Stimulated activated CD4-positive, alpha-beta T cell treated with anti-CD3 and anti-CD28 coated beads, Interleukin-4, amount 100 ng/mL, for 48 hours (primary cell): ENCODE measurements at places on chromosomes 5 and 9.

GRCh38 chr5:154320224-154321089 lies 125.3 kb upstream of the SAP30L start:
- DNase-seq = no peak

DNA sequence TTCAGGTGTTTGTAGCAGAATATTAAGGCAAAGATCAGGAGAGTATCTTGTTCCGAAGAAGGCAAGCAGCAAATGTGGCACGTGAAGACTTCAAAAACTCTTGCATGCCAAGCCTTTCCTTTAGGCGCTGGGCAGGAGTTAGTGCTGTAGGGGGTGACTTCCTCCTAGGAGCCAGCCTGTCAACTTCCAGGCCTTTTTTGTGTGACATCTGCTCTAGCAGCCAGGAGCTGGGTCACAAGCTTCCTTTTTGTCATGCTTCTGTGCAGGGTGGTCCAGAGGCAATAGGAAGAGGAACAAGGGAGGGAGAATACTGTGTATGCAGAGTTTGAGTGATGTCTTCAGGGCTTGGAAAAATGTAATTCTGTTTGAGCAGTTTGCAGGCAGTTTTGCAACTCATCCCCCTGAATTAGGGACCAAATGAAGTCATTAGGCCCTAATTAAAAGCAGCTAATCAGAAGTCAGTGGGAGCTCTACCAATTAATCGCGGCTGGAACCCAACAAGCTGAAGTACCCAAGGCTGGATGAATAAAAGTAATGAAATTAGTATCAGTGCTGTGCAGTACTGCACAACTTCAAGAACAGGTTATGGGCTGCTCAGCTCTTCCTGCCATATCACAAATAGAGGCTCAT lies 53.5 kb downstream of the TLR4 start:
- DNase-seq = no peak

GRCh38 chr5:20229303-20230005 lies 241.5 kb upstream of the CDH18 start:
- DNase-seq = no peak

DNA sequence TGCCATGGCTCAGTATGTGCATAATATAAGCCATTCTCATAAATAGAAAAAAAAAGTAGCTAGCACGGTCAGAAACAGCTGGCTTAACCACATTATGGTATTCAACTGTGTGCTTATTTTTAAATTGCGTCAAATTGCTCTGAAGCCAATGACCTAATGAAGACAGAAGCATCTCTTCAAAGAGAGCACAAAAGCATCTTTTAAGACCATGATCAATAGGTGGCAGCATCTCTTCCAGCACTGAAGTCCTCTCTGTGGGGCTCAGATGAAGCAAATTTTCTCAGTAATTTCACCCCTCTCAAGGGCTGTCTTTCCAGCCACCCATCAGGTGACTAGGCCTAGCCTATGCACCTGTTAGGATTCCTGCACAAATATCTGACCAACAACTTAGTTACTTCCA lies 251.4 kb downstream of the GLIS3 start:
- no peak for DNase-seq

DNA sequence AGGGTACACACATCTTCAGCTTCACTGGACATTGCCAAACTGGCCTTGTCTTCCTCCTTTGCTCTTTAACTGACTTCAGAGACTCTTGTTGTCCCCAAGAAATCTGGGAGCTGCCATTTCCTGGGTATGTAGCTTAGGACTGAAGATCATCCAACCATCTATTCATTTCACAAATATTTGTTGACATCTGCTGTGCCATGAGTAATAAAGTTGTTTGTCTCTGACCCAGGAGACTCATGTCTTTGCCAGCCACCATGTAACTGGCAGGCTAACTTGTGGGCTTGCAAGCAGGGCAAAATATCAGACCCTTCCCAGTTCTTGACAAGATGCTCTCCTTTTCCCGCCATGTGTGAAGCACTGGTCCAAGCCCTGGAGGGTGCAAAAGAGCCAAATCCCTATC lies 17.1 kb upstream of the TOR1B start:
- DNase-seq = no peak

DNA sequence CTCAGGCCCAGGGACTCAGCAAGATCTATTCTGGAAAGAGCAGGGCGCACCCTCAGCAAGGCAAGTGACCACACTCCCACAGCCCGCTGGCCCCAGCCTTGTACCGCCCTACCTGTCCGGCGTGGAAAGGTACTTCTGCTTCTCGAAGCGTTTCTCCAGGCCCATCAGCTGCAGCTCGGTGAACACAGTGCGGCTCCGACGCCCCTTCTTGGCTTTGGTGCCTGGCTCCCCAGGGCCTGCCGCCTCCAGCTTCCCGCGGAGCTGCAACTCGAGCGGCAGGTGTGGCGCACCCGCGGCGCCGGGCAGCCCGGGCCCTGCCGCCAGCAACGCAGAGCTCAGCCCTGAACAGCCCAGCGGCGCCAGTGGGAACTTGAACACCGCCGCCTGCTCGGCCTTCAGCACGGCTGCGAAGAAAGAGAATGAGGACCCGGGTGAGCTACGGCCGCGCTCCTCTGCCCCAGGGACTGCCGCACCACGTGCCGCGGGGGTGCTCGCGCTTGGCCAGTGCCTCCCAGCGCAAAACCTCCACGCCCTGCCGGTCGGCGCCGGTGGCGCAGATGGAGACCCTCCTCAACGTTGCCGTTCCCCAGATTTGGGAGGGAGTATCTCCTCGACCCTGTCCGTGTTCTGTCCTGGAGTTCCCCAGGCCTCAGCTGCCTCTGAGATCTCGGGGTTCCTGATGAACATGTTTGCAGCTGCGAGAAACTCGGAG lies 2.2 kb downstream of the BARX1 start:
- DNase-seq = no peak

GRCh38 chr9:5688109-5688508 lies 59.2 kb downstream of the RIC1 start:
- DNase-seq = no peak

DNA sequence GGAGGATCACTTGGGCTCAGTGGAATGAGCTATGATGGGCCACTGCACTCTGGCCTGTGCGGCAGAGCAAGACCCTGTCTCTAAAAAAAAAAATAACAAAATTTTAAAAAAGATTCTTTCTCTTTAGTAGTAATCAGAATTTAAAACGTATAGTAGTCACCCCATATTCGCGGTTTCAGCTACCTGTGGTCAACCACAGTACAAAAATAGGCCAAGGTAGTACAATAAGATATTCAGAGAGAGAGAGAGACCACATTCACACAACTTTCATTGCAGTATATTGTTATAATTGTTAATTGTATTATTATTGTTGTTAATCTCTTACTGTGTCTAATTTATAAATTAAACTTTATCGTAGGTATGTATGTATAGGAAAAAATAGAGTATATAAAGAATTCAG lies 18.7 kb downstream of the INIP start:
- DNase-seq = no peak

DNA sequence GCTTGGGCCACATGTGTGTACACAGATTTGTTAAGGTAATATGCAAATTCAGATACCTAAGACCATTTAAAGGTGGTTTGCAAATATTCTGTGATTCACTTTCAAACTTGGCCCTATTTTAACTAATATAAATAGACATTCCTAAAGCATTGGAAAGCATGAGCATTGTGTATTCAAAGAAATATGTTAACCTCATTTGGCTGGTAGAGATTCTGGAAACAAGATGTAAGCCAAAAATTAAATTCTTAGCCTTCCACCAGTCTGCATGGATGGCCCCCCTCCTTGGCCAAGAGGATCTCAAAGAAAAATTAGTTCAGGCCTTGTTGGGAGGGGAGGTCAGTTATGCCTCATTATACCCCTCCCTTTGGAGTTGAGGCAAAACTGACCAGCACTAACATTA lies 38.7 kb upstream of the C6 start:
- DNase-seq = no peak

- DNase-seq = no peak
Measured at GRCh38 chr5:36041537-36041845, 25.2 kb downstream of the UGT3A2 start.

DNA sequence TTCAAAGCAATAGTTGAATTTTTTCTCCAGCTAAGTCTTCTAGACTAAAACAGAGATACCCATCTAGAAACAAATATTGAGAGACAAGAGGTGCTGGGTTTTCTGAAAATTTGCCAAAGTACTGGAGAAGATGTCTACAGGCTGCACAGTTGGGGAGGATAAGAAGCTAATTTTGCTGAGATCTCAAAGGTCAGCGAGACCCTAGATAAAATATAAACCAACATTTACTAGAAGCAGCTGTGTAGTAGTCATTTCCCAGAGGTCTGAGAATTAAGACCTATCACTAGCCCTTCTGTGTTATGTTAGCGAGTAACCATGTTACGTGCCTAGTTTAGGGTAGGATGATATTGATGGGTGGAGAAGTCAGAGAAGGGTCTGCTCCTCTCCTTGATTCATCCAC lies 208.5 kb upstream of the TNC start:
- DNase-seq = no peak

GRCh38 chr5:73940026-73940425 lies 314.0 kb downstream of the ARHGEF28 start:
- DNase-seq = no peak

GRCh38 chr5:159907689-159908590 lies 8.3 kb upstream of the ADRA1B start:
- DNase-seq = no peak

- DNase-seq = no peak
Measured at GRCh38 chr5:147051193-147051592, 172.6 kb upstream of the PPP2R2B start.

- DNase-seq = no peak
Measured at GRCh38 chr5:33184367-33184766, 256.4 kb upstream of the TARS1 start.

DNA sequence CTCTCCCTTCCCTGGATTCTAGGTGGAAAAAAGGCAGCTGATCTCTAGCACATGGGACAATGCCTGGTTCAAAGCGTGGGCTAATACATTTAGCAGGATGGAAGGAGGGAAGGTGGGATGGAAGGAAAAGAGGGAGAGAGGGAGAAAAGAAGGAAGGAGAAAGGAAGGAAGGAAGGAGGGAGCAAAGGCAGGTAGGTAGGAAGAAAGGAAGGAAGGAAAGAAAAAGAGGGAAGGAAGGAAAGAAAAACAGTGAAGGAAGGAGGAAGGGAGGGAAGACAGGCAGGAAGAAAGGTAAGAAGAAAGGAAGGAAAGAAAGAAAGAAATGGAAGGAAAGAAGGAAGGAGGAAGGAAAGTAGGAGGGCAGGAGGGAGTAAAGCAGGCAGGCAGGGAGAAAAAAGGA lies 12.2 kb upstream of the PALM2AKAP2 start:
- no peak for DNase-seq

GRCh38 chr9:91306296-91306630 lies 55.5 kb downstream of the AUH start:
- DNase-seq = no peak

DNA sequence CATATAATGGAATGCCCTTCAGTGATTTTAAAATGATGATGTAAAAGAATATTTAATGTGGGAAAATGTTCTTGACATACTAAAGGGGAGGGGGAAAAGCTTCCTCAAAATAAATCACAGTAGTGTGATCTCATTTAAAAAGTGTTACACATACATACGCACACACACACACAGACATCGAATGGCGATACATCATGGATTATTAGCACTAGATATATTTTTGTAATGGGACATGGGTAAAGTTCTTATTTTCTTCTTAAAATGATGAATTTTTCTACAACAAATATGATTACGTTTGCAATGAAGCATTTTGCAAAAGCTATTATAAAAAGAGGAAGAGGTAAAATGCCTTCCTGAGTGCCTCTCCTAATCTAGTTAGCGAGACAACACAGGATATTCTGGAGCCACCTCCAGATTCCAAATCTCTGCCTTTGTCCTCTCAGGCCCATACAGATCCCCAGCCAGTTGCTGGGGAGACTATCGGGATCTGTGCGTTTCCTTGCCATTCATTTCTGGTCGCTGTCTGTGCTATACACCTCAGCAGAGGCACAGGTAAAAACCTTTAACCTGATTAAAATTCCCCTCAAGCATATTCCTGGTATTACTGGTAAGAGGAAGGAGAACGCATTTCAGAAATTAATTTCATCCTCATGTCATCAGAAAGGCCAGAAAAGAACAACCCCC lies 69.6 kb downstream of the SLC28A3 start:
- no peak for DNase-seq

DNA sequence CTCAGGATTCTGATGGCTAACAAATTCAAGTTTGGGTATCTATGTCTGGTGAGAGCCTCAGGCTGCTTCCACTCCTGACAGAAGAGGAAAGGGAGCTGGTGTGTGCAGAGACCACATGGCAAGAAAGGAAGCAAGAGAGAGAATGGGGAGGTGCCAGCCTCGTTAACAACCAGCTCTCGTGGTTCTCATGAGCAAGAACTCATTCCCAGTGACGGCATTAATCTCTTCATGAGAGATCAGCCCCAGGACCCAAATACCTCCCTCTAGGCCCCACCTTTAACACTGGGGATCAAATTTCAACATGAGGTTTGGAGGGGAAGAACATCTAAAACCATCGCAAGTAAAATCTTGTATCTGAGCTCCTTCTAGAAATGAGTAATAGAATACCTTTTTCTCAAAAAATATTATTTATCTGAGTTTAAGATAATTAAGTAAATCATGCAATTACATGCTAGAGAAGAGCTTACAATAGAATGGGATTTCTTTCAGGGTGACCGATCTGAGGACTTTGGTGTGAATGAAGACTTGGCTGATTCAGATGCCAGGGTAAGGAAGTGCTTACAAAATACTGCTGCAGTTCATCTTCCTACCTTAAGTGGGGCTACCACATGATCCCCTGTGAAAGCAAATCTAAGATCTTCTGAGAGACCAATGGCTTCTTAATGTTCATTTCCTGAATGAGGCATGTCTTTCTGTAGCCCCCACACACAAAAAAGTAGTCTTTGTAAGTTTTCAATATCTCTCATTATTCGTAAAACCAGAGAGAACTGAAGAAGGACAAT lies 11.5 kb downstream of the ANXA1 start:
- DNase-seq = no peak

GRCh38 chr5:137858223-137858916 lies 9.3 kb upstream of the MYOT start:
- no peak for DNase-seq

- DNase-seq = no peak
Measured at GRCh38 chr9:29006628-29007027, 1433.3 kb upstream of the C9orf72 start.

DNA sequence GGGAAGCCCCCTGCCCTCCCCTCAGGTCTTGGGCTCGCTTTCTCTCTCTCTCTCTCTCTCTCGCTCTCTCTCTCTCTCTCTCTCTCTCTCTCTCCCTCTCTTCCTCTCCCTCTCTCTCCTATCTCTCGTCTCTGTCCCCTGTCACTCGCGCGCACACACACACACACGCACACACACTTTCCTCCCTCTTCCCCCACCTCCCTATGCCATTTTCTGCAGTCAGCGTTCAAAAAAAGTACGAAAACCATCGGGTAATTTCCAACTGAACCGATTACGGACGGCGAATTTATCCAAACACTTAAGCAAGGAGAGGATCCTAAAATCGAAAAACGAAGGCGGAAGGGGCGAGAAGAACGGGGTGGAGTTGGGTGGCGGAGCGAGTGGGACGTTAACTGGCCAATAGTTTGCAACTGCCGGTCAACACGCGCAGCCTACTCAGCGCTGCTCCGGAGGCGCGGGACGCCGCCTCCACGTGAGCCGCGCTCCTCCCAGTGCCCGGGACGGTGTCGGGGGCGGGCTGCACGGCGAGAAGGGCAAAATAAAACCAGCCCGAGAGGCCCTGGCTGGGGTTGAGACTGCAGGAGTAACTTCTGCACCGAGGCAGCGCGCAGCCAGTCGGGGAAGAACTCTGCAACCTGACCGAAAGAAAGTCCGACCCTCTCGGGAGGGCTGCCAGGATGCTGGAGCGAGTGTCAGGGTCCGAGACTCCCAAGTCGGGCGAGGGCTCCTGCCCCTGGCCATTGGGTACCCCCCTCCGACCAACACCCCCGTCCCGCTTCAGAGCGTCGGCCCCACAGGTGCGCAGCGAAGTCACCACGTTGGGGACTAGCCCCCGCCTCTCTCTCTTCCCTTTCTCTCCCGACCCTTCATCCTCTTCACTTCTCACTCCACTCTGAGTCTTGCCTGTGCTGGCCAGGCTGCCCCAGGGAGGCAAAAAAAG lies 24.9 kb upstream of the ELAVL2 start:
- no peak for DNase-seq
